ENCODE measurements at places on chromosomes 1 and 21.
A peak's percentile ranks its signal among the peaks of the same experiment; 100 is the strongest.

DNA sequence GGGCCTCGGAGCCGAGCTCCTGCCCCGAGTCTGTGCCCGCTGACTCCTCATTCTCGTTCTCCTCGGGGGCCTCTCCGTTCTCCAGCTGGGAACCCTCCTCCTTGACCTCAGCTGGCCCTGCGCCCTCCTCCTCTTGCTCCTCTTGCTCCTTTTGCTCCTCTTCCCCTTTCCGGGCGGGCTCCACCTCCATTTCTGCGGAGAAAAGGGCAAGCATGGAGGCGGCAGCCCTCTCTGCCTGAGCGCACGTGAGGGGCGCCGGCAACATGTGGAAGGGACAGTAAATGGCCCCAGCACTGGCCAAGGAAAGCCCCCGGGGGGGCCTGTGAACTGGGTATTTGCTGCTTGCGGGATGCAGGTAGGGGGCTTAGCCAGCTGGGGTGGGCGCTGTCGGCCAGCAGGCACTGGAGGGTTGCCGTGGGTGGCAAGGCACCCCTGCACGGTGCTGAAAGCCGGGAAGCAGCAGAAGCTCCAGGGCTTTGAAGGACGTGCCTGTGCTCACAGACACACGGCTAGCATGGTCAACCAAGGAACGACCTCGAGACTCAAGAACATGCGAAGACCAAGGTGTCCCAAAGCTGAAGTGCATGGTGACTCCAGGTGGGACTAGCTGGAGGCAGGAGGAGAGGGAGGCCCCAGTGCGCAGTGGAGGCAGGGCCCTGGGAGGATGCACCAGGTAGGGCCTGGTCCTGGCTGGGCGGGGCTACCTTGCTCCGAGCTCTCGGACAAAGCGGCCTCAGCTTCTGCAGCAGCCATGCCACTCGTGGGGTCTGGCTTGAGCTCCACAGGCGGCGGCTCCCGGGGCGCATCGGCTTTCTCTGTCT is 30.7 kb downstream of the ZBTB17 start:
- DNase-seq = no peak

GRCh38 chr1:78833491-78833890 is 173.0 kb downstream of the ADGRL4 start:
- DNase-seq = no peak

GRCh38 chr1:101112051-101112780 is 86.6 kb upstream of the DPH5 start:
- peak; percentile 74 for DNase-seq

GRCh38 chr1:33464552-33464951 is 7.9 kb upstream of the ZSCAN20 start:
- DNase-seq = no peak

DNA sequence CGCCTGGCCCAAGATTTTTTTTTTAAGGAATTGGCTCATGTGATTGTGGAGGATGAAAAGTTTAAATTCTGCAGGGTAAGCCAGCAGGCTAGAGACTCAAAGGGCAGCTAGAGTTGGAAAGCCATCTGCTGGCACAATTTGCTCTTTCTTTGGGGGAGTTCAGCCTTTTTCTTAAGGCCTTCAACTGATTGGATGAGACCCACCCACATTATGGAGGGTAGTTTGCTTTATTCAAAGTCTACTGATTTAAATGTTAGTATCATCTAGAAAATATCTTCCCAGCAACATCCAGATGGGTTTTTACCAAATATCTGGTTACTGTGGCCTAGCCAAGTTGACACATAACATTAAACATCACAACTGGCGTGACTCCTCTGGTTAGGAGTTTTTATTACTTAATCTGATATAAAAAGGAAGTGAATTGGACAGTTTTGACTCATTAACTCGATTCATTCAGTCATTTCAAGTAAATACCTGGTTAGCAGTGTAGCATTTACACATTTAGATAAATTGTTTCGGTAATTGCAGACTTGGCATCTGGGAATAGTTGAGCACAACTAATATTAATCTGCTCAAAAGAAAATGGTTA is 12.4 kb downstream of the HOOK1 start:
- DNase-seq = peak; percentile 23

DNA sequence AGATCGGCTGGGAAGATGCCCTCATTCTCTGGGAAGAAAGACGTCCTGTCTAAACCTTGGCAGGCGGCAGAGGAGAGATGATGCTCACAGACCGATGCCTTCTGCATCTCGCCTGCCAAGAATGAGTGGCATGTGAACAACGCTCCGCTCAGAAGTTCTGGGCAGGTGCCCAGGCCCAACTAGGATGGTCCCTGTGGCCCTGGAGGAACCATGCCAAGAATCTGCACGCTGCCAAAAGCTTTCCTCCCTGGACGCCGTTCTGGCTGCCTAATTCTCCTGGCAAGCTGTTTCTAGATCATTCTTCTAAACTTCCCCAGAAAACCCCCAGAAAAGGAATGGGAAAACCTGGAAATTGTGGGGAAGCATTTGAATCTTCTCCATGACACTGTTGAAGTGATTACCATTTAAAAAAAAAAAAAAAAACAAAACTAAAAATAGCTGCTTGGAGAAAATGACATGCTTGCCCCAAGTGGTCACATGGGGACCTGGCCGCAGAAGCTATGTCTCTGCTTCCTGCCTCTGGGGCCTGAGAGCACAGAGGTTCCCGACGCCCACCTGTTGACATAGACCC is 440.9 kb downstream of the PRDM2 start:
- no peak for DNase-seq

DNA sequence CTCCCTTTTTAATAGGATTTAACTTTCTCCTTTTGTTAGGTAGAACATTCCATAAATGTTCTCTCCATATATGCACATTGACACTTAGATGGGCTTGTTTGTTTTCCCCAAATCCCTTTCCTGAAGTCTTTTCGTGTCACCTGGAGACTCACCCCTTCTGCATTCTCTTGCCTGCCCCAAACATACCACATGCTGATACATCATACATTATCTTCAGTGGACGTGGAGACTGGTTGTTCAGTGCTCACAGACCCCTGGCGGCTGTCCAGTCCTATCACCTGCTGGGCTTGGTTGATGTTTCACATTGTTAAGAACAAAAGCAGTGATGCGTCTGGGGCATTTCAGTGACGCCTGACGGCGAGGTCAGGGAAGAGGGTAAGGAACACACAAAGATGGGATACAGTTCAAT is 22.2 kb downstream of the FMOD start:
- no peak for DNase-seq

Measured in activated CD4-positive, alpha-beta T cell treated with anti-CD3 and anti-CD28 coated beads, Interleukin-10, Interleukin-2, amounts not matched to agents 100 ng/mL and 50 ng/mL, durations not matched to agents 16 hours and 8 hours (primary cell).